ENCODE measurements at places on chromosomes 1 and 21.

GRCh38 chr1:154813300-154813816 is 56.7 kb downstream of the KCNN3 start:
- DNase-seq = no peak

- no peak for DNase-seq
Measured at GRCh38 chr1:117631359-117632160, 25.7 kb downstream of the TENT5C start.

DNA sequence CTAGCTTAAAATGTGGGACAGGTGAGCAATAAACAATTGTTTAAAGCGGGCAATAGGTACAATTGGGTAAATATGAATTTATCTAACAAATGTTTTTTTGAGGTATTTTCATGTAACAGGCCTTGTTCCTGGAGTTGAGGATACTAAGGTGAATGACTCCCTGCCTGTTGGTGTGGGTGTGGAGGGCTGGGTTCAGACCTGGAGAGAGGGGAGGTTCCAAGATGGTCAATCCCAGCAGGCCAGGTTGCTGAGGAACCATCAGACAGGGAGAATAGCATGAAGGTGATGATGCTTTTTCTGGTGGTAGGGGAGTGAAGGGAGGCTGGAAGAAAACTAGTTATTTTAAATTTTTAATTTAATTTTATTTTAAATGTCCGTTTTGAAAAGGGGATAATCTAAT is 46.3 kb downstream of the CDC14A start:
- DNase-seq = no peak

GRCh38 chr1:53339736-53340635 is 12.1 kb upstream of the LRP8 start:
- DNase-seq = peak; percentile 8
